ENCODE measurements at places on chromosomes 5 and 9.

DNA sequence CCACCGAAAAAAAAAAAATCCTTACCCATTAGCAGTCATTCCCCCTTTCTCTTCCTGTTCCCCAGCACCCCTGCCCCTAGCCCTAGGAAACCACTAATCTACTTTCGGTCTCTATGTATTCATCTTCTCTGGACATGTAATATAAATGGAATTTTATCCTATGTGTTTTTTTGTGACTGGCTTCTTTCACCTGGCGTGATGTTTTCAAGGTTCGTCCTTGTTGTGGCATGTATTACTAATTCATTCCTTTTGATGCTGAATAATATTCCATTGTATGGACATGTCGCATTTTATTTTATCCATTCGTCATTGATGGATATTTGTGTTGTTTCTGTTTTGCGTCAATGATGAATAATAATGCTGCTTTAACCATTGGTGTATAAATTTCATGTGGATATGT, 42.8 kb upstream of the SH3GL2 start:
- no peak for DNase-seq

DNA sequence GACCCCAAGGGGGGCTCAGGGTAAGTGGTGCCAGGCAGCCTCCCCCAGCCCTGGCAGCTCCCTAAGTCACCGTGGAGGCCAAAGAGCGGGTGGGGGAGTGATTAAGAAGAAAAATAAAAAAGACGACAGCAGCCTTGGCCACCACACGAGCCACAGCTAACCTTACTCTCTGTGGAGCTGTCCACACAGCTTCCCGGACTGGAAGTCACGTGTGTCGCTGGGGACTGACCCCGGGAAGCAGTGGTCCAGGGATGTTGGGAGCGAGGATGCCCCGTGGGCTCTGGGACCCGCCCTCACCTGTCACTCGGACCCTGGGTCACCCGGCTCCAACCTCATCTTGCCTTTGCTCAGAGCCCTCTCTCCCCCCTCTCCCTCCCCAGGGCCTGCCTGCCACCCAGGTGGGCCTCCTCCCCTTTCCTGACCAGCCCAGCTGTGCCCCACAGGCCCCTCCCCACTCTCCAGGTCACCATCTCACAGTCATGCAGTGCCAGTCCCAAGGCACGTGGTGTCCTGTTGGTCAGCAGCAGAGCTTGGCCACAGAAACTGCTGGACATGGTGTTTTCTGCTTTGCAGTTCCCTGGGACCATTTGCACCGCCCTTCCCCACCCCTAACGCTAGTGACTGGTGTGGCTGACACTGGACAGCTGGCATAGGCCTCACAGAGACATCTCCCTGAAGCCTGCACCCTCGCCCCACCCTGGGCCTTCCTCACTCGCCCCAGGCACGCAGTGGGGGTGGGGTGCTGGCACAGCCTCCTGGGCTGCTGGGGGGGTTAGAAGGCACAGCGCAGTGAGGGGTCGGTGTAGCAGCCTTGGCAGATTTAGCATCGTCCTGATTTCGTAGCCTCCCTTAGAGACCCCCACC, 9.8 kb upstream of the EXOC3 start:
- no peak for DNase-seq

GRCh38 chr9:106930477-106930876, 67.5 kb downstream of the ZNF462 start:
- DNase-seq, result no peak

- no peak for DNase-seq
Measured at GRCh38 chr5:7261049-7261448, 134.9 kb upstream of the ADCY2 start.

GRCh38 chr9:128091144-128091543, 23.1 kb downstream of the SLC25A25 start:
- DNase-seq, result no peak

GRCh38 chr9:124001458-124001799, 10.1 kb upstream of the LHX2 start:
- DNase-seq, result no peak

GRCh38 chr5:150499437-150499956, 8.4 kb upstream of the NDST1 start:
- no peak for DNase-seq

DNA sequence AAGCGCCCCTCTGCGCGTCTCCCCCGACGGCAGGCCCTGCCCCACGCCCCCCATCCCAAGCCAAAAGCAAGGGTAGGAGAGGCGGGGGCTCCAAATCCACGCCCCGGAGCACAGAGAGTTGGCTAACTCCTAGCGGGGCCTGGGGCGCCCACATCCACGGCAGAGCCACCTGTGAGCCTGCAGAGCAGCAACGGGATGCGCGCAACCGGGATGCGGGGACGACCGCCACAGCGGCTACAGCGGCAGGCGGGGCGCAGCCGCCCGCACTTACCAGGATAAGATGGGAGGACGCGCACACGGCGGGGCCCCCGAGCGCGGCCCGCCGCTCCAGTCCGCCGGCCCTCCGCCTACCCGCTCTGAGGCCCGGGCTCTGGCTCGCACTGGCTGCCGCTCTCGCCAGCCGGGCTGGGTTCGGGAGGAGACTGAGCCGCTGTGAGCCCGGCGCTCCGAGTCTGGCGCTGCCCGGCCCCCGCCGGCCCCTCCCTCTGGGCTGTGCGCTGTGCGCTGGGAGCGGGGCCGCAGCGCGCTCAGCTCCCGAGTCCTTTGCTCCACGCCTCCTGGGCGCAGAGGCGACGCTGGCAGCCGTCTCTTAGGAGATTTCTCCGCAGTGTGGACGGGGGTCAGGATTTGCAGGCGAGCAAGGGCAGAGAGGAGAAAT, at the start of gene SLC24A2:
Gene SLC24A2, minus strand, starts transcription at position 424 of the 658 bp plus-strand sequence.
- DNase-seq, result no peak

DNA sequence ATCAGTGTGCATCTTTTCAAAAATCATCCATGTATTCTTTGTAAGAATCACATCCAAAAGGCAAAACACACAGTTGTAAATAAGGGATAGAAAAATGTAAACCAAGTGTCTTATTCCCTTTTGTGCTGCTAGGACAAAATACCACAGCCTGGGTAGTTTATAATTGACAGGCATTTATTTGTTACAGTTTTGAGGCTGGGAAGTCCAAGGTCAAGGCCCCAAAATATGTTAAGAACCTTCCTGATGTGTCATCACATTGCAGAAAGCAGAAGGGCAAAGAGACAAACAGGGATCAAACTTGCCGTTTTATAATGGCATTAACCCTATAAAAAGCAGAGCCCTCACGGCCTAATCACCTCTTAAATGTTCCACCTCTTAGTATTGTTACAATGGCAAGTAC, 364.8 kb downstream of the MED10 start:
- DNase-seq, result no peak

DNA sequence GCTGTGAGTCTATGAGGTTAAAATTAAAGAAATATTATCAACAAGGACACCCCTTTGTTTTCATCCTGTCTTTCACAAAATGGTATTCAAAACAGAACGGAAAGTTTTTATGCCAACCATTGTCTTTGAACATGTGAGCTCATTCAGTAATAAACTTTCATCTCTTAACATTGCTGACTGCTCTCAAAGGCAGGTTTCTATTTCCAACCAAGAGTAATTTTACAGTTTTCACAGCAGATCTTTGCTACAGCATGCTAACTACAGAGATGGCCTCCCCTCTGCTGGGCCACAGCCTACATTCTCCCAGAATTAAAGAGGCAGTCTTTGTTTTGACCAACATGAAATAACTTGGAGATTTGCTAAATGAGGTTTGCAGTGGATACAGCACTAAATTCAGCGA, 101.5 kb downstream of the DMRT2 start:
- DNase-seq, result no peak

- no peak for DNase-seq
Measured at GRCh38 chr5:141772281-141772680, 90.3 kb upstream of the ARAP3 start.

DNA sequence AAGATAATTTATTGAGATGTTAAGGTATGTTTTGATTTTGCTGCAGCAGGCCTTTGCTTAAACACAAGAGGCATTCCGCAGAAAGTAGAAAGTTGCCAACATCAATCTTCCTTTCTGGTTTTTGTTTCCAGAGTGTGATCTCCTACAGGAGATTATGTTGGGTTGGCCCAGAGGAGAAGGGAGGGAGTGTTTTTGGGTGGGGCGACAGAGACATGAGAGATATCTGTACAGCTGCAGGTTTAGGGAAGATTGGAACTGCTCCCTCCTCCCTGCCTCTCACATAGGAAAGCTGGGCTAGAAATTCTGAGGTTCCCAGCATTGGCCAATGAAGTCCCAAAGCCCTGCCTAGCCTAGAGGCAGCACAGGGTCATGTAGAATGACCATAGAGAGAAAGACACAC, 211.0 kb downstream of the CEMIP2 start:
- no peak for DNase-seq

DNA sequence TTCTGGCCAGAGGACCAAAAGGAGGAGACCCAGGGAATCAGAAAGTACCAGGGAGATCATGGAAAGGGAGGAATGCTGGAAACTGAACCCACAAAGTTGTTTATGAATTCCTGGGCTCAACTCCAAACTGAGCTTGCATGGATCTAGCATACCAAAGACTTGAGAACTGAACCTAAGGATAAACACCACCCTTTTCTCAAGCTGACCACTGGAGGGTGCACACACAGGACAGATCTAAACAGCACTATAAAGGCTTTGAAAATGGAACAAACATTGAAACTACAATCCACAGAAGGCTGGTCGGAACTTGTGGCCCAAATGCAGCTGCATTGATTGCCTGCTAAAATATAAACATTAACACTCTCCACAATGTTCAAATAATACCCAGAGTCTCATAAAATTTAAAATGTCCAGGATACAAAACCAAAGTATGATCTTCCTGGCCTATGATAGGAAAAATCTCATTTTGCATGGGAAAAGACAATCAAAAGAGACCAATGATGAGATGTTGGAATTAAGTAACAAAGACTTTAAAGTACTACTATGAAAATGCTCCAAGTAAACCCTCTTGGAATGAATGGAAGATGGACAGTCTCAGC, 15.6 kb upstream of the IRF1 start:
- no peak for DNase-seq

- no peak for DNase-seq
Measured at GRCh38 chr5:140249536-140249935, 53.4 kb downstream of the PFDN1 start.

DNA sequence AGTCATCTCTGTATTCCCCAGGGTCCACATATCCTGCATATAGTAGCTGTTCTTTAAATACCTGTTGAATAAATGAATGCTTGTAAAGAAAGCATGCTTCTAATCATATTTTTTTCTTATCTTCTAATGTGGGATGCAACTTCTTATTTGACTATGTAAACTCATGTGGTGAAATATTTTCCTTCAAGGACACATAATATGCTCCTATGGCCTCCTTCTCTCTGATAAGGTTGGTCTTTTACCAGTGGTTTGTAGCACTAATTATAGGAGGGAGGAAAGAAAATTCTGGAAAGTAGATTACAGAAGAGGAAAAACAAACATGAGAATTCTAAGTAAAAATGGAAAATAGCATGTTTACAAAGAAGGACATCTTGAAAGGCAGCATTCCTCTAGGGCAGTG, 28.6 kb upstream of the C5orf63 start:
- DNase-seq, result no peak

DNA sequence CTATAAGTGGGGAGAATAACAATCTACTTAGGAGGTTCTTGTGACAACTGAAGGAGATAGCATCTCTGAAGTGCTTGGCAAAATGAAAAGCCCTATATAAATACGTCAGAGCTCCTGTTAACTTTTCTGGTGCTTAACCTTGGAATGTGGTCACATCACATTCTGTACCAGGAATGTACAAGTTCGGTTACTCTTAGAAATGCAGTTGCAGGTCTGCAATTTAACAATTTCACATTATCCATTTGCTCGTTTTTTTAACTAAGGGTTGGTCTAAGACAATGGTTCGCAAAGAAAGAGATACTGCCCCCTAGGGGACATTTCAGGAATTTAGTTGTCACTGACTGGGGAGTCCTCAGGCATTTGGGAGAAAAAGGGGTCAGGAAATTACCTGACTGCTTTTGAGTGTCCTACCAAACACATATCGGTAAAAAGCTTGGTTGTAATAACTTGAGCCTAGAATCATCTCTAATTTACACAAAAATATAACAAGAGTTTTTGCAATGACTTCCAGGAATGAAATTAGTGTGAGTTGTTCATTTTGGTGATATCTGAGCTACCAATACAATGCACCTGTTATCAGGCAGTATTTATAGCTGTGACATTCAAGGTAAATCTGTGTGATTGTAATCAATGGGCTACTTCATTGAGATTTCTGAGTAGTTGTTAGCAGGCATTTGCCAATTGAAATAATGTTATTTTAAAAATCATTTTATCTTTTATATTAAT, 5.4 kb upstream of the HBEGF start:
- DNase-seq, result no peak

GRCh38 chr5:65767565-65767964, 45.6 kb downstream of the NLN start:
- DNase-seq, result no peak

DNA sequence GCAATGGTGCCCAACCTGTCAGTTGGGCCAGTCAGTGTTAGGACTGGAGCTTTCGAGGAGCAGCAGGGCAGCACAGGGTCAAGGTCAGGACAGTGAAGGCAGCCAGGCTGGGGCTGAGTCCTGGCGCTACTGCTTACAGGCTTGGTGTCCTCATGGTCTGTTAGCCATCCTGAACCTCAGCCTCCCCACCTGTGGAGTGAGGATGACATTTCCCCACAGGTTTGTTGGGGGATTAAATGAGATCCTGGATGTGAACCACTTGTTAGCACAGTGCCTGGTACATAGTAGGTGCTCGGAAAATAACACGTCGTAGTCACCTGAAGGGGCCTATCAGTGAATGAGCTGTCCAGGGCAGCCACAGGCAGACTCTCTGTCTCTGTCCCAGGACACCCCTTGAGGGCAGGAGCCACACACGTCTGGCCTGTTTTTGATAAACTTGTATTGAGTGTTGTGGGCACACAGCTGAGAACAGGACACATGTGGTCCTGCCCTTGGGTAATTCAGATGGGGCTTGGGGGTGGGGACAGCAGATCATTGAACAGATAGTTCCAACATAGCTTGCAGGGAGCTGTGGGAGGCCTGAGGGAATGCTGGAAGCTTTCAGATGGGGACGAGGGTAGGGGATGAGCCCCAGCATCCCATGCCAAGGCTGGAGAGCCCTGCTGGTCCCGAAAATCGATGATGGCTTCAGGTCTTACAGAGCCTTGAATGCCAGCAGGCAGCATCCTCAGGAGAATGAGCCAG, 69.3 kb downstream of the AMBP start:
- DNase-seq, result no peak

DNA sequence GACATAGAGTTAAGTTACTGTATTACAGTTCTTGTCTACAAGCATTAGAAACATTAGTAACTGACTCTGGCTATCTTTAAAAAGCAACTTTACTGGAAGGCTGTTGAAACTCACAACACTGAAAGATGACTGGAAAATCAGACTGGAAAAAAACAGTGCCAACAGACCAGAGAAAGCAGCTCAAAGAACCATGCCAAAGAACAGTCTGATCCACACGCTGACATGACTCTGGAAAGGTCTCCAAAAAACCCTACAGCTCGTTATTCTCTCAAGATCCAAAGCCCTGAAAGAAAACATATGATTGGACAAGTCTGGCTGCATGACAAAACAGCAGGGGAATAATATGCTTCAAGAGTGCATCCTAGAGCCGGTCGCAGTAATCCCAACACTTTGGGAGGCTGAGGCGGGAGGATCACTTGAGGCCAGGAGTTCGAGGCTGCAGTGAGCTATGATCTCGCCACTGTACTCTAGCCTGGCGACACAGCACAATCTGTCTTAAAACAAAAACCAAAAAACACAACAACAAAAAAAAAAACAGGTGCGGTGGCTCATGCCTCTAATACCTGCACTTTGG, 5.6 kb downstream of the GOLPH3 start:
- DNase-seq, result no peak

GRCh38 chr5:43038496-43038989, 1.6 kb downstream of the ANXA2R start:
- DNase-seq, result no peak
